ENCODE measurements at places on chromosomes 16 and 17.
A peak's percentile ranks its signal among the peaks of the same experiment; 100 is the strongest.

- no peak for DNase-seq
These were observed 8.5 kb downstream of the PRMT7 start for GRCh38 chr16:68319185-68319908.

DNA sequence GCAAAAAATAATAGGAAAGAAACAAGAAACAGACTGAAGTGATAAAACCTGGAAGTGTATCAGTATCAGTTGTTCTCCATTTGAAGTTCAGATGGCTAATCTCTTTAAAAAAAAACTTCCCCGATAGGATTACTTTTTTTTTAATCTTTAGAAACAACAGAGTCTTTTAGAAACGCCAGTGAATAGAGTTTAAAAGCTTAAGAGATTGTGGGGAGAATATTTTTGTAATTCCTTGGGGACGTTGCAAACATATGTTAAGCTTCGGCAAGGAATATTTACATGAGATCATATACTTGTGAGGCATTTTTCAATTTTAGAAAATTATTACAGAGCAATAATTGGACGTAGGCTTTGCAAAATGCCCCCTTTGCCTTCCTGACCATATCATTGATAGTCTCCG, 13.2 kb downstream of the MAF start:
- DNase-seq, result no peak

GRCh38 chr17:21228111-21228510, 14.2 kb upstream of the TMEM11 start:
- DNase-seq, result no peak

DNA sequence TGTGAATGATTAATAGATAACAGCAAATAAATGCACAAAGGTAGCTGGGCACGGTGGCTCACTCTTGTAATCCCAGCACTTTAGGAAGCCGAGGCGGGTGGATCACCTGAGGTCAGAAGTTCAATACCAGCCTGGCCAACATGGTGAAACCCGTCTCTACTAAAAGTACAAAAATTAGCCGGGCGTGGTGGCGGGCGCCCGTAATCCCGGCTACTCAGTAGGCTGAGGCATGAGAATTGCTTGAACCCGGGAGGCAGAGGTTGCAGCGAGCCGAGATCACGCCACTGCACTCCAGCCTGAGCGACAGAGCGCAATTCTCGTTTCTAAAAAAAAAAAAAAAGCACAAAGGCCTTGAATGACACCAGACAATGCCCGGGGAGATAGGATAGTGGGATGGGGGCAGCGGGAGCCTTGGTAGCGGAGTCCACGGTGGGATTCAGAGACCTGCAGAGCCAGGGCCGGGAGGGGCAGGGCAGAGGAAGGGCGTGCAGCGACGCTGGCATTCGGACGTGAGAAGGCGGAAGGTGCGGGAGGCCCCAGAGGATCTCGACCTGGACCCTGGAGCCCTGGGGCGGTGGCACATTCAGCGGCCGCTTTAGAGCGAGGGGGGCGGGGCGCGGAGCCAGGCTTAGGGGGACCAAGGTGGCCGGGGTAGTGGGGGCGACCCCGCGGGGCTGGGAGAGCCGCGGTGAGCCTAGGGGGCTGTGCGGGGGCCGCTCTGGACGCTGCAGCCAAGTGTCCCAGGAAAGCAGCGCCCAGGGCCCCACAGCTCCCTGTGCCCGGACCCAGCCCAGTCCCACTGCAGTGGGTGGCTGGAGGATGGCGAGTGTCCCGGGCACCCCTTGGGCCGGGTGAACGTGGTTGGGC, 999 bp upstream of the FLYWCH2 start:
- DNase-seq, result no peak

DNA sequence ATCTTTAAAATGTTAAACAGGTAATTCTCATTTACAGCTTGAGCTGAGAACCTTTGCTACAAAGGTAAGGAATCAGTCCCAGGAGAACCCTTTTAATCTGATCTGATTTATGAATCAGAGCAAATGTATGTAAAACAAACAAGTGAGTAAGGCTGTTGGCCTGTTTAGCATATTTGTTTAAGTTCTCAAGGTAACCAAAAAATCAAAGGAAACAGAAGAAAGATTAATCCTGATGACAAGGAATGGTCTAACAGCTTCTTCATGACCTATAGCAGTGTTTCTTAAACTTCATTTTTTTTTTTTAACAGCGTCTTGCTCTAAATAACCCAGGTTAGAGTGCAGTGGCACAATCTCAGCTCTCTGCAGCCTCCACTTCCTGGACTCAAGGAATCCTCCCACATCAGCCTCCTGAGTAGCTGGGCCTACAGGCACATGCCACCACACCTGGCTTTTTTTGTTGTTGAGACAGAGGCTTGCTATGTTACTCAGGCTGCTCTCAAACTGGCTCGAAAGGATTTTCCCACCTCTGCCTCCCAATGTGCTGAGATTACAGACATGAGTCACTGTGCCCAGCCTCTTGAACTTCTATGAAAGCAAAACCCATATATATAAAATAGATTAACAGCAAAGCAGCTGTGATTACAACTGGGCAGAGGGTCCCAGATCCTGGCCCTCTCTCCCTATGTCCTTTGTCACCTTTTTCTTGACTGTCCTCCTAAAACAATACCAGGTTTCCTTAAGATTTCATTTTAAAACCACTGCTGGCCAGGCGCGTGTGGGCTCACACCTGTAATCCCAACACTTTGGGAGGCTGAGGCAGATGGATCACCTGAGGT, 5.1 kb upstream of the JPT1 start:
- DNase-seq, result no peak

GRCh38 chr16:1105888-1106620, 10.0 kb upstream of the C1QTNF8 start:
- DNase-seq, result no peak

DNA sequence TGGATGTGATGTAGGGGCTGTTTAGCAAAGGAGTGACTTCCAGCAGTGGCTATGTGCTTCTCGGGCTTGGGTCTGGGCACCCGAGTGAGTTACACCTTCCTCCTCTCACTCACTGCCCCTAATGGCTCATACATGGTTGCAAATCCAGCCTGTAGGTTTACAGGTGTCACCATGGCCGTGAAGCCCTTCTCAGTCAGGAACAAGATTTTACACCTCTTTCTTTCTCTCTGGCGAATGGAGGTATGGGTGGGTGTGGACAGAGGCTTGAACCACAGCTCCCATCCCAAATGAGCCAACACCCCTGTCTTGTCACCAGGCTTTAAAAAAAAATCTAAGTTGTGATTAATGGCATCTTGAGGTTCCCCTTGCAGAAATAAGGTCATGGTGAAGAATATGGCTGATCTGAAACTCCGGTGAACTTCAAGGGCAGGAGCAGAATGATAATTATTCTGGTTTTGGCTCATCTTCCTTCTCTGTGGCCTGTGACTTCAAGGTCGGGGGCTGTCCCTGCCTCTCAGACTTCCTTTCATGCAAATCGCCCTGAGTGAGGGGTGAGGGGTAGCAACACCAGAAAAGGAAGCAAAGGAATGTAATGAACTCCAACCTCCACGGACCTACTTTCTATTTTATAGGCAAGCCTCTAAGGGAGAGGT, 331.2 kb downstream of the MAF start:
- no peak for DNase-seq

DNA sequence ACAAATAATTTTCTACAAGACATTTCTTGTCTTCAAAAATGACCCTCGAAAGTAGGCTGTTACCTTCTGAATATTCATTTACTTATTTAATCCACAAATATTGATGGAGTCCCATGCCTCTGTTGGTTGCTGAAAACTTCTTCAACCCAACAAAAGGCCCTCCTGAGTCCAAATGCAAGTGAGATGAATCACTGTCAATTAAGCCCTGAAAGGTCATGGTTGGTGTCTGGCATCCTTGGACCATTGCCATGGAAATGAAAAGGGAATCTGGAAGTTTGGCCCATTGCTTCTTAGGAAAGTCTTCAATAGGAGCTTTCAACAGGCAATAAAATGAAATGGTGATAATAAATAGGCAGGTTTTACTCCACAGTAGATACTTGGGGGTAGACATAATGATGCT, 364.7 kb upstream of the DYNLRB2 start:
- DNase-seq, result peak; percentile 27

DNA sequence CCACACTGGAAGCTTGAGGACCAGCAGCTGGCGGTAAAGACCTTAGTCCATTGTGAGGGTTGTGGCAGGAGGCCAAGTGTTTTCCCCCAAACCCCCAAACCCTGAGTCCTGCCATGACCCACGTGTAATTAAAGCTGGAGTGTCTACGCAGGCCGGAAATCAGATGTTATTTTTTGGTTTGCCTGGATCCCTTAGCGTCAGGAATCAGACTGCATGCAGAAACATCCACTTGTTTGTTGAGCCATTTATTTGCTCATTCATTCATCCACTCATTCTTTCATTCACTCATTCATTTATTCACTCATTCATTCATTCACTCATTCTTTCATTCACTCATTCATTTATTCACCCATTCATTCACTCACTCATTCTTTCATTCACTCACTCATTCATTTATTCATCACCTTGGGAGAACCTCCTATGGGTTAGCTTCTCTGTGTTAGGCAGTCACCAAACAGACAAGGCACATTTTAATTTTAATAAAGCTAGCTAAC, 313.1 kb downstream of the MAF start:
- no peak for DNase-seq

- no peak for DNase-seq
These were observed 22.1 kb upstream of the TVP23A start for GRCh38 chr16:10840703-10841102.

GRCh38 chr16:1630450-1631213, 18.5 kb downstream of the CRAMP1 start:
- DNase-seq, result no peak

DNA sequence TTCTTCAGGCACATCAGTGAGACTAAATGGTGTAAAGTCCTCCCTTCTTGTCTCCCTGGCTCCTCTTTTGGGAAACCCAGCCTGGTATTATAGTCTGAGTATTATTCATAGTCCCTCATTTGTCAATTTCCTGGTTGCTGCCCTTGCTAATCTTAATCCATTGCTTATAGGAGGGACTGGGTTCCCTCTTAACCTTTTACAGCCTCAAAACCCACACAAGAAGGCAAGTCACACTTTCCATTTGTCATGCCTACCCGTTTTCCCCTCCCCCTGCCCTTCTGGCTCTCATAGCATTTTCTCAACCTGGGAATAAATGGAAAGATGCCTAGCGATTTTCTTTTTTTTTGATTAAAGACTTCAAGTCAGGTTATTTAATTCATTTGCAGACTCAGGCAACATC, 124.8 kb downstream of the MAP2K6 start:
- no peak for DNase-seq

GRCh38 chr16:56479469-56479868, 28.1 kb downstream of the OGFOD1 start:
- DNase-seq, result no peak

- no peak for DNase-seq
These were observed 43.5 kb downstream of the CYB561 start for GRCh38 chr17:63402431-63403212.

DNA sequence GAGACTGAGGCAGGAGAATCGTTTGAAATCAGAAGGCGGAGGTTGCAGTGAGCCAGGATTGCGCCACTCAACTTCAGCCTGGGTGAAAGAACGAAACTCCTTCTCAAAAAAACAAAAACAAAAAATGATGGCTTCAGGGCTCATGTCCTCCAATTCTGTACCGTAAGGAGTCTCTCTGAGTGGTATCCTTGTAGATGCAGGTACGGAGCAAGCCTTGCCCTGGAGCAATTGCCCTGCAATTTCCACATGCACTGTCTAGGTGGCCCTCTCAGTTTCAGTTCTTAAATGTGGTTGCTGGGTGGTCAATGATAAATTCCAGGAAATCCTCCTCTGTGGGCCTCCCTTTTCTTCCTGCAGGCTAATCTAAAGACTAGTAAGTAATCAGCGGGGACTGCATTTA, 10.6 kb downstream of the TMEM238L start:
- DNase-seq, result no peak

- DNase-seq, result no peak
These were observed 7.6 kb downstream of the UNC13D start for GRCh38 chr17:75836605-75837004.

DNA sequence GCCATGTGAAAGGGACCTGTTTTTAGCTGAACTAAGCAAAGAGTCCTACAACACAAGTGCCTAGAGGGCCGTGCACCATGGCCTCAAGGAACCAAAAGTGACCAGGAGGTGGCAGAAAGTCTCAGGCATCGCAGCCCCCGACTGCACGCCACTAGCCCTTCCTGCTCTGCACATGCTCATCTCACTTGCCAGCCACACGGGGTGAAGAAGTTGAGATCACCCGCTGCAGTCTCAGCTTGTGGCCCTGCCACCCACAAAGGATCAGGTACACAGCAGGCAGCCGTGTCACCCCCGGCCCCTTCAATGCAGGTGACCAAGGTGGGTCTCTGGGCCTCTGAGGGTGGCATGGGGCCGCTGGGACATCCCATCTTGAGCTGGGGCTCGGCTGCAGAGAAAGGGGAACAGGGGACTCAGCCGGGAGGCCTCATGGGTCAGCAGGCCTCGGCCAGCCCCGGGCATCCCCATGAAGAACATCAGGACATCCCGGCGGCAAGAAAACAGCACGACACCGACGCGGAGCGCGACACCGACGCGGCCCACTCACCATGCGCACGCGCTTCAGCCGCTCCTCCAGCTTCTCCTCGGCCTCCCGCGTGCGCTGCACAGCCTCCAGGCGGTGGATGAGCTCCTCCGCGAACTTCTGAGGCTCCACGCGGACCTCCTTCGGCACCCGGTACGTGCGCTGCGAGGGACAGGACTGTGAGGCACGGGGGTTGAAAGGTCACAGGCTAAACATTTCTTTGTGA, 21.0 kb downstream of the PDIA2 start:
- DNase-seq, result no peak

- DNase-seq, result no peak
These were observed 77.8 kb upstream of the NOL11 start for GRCh38 chr17:67639979-67640378.

DNA sequence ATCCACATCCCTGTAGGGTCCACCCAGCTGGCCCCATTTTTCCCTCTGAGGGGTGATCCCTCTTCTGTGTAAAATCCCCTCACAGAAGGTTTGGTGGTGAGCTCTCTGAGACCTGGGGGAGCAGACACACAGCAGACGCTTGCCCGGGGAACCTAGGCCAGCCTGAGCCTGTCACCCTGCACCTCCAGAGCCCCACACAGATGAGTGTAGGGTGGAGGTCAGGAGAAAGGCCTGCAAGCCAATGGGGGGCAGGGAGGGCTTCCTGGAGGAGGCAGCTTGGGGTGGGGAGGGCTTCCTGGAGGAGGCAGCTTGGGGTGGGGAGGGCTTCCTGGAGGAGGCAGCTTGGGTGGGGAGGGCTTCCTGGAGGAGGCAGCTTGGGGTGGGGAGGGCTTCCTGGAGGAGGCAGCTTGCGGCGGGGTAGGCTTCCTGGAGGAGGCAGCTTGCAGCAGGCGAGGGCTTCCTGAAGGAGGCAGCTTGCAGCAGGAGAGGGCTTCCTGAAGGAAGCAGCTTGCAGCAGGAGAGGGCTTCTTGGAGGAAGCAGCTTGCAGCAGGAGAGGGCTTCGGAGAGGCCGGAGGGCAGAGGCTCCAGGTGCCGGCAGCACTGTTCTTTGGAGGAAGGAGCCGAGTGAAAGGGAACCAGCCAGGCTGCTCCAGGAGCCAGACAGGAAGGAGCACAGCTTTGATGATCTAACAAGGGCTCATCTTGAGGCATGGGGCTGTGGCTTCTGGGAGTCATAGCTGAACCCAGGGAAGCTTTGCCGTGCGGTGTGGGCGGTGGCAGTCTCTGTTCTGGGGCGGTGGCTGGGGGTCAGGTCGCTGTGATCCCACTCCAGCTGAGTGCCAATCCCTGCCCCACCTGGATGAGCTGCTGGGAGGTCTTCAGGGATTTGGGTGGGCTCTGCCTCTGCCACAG, 83.7 kb upstream of the ZNF469 start:
- DNase-seq, result no peak

GRCh38 chr16:28974007-28974436, 556 bp upstream of the SPNS1 start:
- DNase-seq, result peak; percentile 25

- no peak for DNase-seq
These were observed 176.8 kb downstream of the TANC2 start for GRCh38 chr17:63142836-63143235.
